Kidney tubule cell (primary cell): ENCODE measurements at places on chromosomes 16 and 17.
A peak's percentile ranks its signal among the peaks of the same experiment; 100 is the strongest.

DNA sequence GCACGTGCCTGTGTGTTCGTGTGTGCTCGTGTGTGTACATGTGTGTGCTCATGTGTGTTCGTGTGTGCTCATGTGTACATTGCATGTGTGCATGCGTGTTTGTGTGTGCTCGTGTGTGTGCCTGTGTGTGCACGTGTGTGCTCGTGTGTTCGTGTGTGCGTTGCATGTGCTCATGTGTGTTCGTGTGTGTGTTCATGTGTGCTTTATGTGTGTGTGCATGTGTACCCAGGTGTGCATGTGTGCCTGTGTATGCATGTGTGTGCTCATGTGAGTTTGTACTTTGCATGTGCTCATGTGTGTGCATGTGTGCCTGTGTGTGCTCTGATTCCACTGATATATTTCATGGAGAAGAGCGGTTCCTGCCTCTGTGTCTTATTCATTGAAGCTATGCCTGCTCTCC, 265.5 kb downstream of the FOXL1 start:
- no peak for DNase-seq

GRCh38 chr17:57125866-57126265, 40.8 kb downstream of the AKAP1 start:
- DNase-seq = no peak

DNA sequence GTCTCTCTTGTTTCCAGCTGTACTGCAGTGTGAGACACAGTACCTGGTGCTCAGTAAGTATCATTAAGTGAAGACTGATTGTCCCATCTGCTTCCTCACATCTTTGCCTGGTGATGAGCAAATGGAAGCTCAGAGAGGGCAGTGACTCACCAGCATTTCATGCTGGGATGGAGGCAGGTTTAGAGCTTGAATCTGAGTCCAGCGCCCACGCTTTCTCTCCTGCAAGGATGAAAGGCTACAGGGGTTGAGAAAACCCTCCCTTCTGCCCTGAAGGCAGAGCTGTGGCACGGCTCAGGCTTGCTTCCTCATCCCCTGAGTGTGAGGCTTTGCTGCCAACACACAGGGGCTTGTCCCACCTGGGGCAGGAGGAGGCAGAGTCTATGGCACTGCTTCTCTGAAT, 1.5 kb upstream of the RNF112 start:
- peak; percentile 60 for DNase-seq

DNA sequence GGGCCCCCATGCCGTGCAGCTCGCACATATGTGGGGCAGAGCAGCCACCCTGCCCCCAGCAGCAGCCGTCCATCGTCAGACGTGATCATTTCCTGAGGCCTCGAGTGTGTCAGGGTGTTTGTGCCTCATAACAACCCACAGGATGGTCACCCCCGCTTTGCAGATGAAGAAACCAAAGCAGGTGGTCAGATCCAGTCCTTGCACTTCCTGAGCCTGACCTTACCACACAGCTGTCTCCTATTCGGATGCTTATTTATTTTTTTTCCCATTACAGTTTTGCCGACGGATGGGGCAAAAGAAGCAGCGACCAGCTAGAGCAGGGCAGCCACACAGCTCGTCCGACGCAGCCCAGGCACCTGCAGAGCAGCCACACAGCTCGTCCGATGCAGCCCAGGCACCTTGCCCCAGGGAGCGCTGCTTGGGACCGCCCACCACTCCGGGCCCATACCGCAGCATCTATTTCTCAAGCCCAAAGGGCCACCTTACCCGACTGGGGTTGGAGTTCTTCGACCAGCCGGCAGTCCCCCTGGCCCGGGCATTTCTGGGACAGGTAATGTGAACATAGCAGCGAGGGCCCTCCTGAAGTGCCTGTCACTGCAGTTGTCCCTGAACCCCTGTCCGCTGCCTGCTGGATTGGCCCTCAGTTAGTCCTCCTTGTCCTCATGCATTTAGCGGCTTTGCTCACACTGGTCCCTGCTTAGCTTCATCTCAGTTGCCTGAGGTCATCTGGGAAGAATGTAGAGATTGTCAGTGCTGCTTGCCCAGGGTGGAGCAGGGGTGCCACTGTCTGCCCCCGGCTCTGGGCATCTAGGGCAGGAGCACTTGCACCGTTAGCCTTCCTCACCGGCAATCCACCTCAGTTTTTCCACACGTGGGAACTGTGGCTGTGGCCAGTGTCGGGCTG, 1.4 kb downstream of the MPG start:
- no peak for DNase-seq

DNA sequence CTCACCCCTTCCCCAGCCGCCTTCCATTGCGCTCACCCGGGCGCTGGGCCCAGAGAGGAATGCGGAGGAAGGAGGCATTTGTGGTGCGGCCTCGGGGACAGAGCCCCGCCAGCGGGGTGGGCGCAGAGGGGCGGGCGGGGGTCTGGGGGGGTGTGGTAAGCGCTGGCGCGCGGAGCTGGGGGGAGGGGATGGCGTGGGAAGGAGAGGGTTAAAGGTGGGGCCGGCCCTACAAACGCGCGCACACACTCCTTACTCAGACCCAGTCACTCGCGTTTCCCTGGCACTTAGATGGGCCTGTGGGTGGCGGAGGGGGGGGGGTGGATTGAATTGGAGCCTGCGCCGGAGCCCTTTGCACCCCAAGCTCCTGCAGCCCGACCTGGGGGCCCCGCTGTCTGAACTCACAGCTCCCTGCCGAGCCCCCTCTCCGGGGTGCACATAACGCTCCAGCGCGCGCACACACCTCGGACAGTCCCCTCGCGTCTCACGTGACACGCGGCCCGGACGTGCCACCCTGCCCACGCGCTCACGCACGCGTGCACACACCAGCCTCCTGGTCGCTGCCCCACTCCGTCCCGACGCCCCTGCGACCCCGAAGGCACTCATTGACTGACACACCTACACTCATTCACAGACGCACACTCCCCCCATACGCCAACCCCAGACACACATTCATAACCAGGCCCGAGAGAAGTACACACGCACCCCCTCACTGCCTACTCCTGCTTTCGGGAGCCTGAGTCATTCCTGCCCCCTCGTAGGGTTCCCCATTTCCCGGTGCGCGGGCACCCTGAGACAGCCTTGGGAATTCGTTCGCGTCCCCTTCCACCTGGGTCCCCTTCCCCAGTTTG, 844 bp downstream of the TBKBP1 start:
- DNase-seq = no peak

DNA sequence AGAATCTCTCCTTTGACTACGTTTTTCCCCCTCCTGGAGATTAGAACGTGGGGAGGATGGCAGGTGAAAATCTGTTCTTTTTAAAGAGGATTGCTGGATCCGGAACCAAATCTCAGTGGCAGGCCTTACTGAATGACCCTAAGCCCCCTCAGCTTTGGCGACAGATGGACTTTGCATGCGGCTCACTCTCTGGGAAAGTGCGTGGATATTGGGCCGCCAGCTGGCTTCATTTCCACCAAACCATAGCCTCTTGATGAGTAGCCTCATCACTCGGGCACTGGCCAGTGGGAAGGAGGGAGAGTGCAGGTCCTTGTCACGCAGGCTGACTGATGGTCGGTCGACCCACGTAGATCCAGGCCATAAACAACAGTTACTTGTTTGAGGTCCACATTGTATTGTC, 31.3 kb upstream of the CCDC182 start:
- DNase-seq = no peak

GRCh38 chr17:1899403-1900000, 69.7 kb downstream of the RPA1 start:
- no peak for DNase-seq

DNA sequence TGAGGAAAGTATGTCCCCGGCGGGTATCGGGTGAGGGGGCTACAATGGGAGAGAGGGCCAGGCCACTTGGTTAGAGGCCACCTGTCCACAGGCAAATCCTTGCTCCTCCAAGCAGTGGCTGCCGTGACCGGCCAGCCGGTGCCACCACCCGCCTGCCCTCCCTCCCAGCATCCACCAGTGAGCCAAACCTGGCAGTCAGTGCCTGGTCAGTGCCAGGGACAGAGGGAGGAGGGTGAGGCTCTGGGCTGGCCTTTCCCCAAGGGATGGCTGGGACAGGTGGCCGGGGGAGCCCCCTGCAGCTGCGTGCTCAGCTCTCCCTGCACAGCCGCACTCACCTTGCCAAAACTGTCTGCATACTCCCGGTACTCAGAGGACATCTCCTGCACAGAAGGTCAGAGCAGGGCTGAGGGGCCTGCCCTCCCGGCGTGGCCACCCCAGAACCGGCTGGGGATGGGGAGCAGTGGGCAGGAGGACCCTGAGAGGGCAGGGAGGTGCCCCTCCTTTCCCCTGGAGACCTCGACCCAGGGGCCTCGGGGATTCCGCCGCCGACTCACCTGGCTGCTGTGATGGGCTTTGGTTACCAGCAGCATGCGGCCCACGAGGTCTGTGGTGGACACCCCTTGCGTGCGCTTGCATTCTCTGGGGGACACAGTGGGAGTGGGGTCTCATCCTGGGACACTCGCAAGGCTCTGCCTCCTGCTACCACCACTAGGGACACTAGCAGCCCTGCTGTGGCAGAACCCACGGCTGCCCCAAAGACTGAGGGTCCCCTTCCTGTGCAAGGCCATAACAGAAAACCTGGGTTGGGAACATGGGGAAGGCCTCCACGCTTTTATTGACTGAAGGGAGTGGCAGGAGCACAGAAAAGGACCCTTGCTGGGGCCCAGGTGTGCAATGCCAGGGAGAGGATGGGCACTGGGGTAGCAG, 3.7 kb downstream of the PCYT2 start:
- no peak for DNase-seq

GRCh38 chr16:53946746-53947386, 242.9 kb downstream of the FTO start:
- DNase-seq = no peak

DNA sequence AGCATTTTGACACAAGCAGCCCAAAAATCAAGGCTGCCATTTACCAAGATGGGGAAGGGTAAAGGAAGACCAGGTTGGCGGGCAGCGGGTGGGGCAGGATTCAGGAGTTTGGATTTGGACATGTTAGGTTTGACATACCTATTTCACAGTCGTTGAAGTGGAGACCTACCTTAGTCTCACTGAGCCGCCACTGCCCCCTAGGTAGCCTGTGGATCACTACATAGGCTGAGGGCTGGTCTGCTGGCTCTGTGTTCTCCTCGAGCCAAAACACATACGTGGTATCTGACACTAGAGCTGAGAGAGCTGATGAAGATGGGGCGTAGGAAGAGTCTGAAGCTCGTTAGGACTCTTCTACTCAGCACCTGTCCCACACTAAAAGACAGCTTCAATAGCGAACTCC, 115.1 kb downstream of the HIC1 start:
- DNase-seq = no peak

DNA sequence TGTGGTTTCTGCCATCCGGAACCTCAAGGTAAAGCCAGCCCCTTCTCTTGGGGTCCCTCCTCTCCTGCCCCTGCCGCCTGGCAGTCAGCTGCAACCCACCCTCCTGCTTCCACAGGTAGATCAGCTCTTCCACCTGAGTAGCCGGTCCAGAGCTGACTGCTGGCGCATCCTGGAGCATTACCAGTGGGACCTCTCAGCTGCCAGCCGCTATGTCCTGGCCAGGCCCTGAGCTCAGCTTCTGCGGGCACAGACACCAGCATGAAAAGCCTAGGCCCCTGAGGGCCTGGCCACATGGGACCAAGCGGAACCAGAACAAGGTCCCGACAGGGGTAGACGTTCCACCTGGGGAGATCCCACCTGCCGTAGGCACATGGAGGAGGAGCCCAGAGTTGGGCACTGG, 5.5 kb downstream of the PLSCR3 start:
- DNase-seq = no peak

- peak; percentile 43 for DNase-seq
These were observed 5.7 kb downstream of the IRX5 start for GRCh38 chr16:54936201-54936978.

- DNase-seq = no peak
These were observed 20.3 kb upstream of the MC1R start for GRCh38 chr16:89898201-89898967.

DNA sequence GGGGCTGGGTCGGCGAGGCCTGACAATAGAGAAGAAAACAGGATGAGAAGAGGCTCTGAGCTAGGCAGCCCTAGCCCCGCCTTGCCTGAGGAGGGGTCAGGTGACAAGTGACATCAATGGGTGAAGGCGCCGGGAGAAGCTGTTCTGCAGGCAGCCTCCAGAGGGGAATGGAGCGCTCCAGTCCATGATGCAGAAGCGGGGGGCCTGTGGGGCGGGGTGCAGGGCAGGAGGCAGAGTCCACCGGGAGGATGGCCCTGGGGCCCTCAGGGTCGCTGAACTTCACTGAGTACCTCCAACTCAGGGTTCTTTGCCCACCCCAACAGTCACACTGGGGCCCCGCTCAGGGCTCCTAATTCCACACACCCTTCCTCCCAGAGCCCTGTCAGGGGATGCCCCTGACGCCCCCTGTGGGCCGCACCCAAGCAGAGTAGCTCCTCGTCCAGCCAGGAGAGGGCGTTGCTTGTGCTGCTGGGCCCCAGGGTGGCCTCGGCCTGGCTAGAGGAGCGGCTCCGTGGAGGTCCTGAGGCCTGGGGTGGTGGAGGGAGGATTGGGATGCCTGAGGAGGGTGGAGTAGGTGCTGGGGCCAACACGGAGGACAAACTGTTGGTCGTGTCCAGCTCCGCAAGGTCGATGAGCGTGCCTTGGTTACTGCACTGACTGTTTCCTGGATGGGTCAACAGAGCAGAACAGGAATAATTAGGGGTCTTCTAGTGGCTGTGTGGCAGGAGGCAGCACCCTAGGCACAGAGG, 20.8 kb downstream of the GGA3 start:
- DNase-seq = peak; percentile 45

GRCh38 chr16:10679921-10680320, 14.8 kb downstream of the TEKT5 start:
- no peak for DNase-seq

DNA sequence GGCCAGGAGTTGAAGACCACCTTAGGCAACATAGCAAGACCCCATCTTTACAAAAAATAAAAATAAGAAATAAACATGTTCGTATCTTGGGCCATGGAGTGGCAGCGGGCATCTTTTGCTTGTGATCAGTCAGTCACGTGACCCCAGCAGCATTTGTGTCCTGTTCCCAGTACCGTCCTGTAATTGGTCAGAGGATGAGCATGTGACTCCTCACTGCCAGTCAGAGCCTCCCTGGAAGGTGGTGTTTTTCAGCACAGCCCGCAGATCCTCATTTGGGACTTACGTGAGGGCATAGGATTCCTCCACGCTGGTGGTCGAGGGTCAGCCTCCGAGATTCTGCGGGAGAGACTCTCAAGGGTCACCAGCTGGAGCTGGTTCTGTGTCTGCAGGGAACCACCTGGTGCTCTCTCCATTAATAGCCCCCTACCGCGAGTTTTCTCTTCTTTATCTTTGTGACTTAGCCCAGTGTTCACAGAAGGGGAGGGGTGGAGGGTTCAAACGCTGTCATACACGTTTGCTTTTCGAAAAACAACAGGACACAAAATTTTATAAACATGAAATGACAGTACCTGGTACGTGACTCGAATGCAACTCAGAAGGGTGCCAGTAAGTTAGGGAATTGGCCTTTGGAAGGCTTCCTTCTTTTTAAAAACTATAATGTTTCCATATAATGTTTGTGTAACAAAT, 17.2 kb downstream of the MRC2 start:
- no peak for DNase-seq

DNA sequence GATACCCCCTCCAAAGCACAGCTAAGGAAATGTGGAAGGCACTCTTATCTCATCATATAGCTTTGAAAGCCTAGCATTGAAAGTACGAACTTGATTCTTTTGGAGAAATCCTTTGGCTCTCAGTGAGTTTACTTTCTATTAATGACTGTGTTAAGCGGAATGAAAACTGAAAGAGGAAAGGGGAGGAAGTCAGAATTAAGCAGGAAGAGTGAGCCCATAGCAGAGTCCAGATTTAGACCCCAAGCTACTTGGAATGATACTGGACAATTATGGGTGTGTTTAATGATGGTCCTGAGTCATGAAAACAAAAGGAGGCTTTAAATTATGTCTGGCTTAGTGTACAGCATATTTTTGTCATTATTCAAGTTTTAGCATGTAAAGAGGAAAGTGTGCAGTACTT, 42.2 kb downstream of the TENT4B start:
- DNase-seq = peak; percentile 54

GRCh38 chr16:83113811-83114210, 487.0 kb downstream of the CDH13 start:
- no peak for DNase-seq
